ENCODE measurements at places on chromosomes 4 and X.

DNA sequence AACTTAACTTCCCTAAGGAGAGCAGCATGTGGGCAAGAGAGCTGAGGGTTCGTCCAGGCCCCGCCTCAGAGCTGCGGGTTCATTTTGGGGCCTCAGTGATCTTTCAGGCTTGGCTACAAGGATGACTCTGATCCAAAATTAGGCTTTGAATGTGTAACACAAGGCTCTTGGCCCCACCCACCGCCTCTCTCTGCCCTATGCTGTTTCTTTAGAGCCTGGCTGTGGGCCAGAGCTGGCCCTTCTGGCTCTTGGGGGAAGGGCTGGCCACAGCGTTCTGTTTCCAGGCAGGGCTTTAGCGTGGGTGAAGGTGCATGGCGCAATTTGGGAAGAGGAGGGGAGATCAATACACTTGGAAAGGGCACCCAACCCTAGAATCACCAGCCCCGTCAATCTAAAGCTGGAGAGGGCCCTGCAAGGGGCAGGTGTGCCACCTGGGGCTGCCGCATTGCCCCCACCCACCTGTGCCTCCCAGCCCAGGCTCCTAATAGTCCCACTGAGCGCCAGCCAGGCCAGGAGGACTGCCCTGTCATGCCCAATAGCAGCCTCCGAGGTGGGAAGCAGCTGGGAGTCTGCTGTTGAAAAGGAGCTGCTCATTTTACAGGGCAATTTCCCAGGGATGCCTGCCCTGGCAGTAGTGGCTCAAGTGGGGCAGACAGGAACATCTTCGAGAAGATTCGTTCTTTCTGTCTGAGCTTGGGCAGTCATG, 84.5 kb upstream of the MAML3 start:
- DNase-seq = no peak

DNA sequence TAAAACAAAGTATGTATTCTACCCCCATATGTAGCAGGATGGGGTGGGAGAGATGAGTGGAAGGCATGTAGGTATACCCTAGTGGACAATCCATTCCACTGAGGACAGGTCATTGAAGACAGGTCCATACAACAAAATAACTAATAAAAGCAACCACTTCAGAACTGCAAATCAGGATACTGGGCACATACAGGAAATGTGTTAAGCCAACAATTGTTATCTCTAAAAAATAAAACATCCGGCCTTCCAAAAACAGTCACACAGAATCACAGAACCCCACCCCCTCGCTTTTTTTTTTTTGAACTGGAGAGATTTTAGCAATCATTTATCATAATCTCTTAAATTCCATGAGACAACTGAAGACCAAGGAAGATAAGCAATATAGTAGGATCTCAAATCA, 112.9 kb downstream of the FRYL start:
- no peak for DNase-seq

GRCh38 chr4:84336964-84337705, 162.0 kb downstream of the NKX6-1 start:
- no peak for DNase-seq

DNA sequence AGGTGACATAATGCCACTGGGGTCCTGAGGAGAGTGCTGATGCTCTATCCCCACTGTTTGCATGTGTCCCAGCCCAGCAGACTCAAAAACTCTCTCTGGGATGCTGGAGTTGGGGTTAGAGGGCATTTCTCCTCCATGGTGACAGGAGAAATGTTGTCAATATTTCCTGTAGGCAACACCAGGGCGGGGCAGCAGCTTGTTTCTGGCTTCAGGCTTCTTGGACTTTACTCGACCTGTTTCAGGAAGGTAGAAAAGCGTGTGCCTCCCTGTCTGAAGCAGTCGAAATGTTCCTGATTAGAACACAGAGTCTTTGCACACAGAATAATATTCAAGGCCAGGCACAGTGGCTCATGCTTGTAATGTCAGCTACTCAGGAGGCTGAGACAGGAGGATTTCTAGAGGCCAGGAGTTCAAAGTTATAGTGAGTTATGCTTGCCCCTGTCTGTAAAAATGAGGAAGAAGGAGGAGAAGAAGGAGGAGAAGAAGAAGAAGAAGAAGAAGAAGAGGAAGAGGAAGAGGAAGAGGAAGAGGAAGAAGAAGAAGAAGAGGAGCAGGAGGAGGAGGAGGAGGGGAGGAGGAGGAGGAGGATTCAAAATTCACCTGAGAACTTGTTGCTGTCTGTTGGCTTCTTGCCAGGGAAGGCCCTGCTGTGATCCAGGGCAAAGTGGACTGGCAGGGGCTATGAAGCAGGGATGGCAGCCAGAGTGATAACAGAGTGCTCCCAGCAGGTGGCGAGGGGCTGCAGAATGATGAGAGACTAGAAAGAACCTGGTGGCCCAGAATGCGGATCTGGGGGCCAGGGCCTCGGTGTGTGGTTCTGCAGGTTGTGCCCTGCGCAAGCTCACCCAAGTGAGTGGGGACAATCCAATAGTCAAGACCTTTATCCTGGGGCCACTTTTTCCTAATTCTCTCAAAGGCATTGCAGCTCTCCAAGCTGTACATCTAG, 82.9 kb downstream of the RTL5 start:
- DNase-seq = no peak

DNA sequence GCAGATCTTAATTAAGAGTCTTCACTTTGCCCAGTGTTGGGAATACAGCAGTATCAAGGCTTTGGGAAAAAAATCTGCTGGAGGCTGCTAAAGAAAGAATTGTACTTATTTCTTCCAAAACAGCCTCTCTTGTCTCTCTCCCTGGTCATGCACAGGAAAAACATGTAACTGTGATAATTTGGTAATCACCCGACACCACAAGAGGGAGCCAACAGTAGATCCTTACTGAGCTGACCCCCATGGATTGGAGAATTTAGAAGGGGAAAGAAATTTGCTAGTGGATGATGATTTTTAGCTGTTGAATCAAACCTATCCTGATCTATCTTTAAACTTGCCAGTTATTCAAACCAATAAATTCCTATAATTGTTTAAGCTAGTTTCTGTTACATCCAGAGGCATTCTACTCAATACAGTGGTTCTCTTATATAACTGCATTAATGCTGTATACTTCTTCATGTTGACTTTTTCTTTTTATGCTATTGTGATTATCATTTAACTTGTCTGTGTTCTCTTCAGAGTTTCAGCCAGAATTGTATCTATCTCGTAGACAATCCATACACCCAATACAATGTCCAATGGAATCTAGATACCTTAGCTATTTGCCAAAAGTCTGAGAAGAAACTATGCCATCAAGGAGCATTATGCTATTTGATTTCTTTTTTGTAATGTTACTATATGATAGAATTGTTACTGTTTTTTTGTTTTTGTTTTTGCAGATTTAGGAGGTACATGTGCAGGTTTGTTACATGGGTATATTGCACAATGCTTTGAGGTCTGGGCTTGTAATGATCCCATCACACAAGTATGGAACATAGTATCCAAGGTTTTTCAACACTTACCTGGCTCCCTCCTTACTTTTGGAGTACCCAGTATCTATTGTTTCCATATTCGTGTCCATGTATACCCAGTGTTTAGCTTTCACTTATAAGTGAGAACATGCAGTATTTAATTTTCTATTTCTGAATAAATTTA, 31.3 kb upstream of the ARHGEF38 start:
- DNase-seq = no peak

- no peak for DNase-seq
These were observed 128.3 kb upstream of the MED14 start for GRCh38 chrX:40863671-40864070.

DNA sequence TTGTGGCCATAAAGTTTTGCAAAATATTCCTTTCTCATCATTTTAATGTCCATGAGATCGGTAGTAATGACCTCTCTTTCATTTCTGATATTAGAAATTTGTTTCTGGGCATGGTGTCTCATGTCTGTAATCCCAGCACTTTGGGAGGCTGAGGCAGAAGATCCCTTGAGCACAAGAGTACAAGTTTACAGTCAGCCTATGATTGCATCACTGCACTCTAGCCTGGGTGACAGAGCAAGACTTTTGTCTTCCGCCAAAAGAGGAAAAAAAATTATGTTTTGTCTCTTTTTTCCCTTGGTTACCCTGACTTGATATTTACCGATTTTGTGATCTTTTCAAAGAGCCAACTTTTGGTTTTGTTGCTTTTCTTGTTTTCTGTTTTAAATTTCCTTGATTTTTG, 10.8 kb upstream of the NKAP start:
- DNase-seq = no peak

DNA sequence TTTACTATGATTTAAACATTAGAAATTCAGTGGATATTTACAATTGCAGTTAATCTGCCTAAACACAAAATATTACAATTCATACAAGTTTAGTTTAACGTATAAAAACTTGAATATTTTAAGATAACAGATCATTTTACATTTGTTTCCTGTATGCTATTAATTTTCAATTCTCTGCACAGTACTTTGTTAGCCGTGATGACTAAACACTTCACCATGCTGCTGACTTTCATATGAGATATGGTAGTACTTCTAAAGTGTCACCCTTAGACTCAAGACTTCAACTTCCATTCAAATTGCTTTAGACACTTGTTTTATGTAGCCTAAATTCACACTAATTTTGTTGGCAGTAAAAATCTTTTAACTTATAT, 1646.4 kb upstream of the ADGRL3 start:
- no peak for DNase-seq

- no peak for DNase-seq
These were observed 195.3 kb downstream of the MAML3 start for GRCh38 chr4:139958739-139959098.

DNA sequence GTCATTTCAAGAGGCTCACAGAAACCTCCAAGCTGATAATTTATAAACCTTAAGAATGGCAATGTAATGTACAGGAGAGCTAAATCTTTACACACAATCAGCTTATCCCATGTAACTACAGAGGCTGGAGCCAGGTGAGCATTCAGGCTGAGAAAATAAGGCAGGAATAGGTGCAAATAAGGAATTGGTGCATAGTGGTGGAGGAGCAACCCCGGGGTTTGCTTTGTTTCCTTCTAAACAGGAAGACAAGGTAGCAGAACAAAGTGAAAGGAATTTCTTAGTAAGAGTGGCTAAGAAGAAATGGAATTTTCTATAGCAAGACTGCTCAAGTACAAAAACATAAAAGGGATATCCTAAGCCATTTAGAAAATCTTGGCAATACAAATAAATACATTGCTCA, 82.4 kb downstream of the NR3C2 start:
- no peak for DNase-seq

GRCh38 chrX:46649421-46650260, 76.1 kb downstream of the CHST7 start:
- DNase-seq = no peak

GRCh38 chr4:73815145-73815544, 21.3 kb upstream of the CXCL6 start:
- DNase-seq = no peak

- no peak for DNase-seq
These were observed 115.5 kb upstream of the MYOZ2 start for GRCh38 chr4:119020158-119020557.

DNA sequence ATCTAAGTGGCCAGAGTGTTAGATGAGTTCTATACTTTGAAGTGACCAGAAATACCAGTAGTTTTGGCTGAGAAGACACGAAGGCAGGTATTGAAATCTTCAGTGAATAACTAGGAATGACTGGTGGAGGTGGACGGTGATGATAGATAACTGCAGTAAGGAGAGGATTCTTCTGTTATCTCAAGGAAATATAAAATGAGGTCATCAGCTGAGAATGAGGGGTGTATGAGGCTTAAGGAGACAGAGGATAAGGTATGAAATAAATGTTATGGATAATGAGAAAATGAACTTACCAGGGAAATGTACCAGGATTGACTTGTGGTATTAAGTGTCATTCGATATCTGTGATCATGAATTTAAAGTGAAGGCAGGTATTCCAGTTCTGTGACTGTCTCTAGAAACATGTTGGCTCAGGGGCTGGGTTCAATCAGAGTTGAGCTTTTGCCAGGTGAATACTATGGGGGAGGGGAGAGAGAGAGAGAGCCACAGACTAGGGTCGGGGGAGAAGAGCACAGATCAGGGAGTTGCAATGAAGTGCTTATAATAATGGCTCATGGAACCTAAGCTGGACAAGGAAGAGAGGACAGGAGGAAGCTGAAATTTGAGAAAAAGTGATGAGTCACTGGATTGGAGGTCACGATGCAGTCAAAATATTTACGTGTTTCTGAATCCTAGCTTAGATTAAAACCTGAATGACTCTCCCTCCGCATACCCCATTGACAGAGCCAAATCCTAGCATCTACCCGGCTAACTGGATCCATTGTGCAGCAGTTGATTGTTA, 37.5 kb upstream of the BRS3 start:
- DNase-seq = no peak

DNA sequence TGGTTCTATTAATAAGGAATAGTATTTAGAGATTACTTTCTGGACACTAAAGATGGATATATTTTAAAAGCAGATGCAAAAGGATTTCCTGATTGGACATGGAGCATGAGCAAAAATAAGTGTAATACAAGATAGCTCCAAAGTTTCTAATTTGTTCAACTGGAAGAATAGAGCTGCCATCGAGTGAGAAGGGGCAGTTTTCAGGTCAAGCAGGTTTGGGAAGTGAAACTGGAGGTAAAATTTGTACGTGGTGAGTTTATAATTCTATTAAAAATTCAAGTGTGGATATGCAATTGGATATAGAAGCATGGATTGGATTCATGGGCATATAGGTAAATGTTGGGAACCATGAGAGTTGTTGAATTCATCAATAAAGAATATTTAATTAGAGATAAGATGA, 31.8 kb downstream of the PRDM8 start:
- DNase-seq = no peak

DNA sequence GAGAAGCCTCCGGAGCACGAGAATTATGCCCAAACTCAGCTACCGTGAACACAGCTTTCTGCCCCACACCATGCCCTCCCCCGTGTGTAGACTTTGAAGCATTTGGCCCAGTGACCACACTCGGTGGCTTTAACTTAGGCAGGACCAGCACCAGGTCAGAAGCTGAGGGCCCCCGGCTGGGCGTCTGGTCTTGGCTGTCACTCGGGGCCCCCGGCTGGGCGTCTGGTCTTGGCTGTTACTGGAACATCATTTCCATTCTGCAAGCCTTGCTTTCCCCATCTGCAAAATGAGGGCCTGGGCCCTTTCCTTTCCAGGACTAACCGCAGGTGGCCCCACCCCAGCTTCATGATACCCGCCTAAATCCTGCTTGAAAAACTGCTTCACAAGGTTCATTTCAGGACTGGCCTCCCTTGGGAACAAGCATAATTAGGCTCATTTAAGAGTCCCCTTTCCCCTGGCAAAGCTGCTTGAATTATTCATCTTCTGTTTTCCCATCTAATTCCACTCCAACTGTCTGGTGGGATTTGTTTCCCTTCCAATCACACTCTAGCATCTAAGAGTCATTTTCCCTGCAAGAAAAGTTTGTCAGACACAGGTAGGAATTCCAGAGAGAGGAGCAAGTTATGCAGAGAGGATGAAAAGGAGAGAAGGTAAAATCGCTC, 82.5 kb downstream of the WFS1 start:
- no peak for DNase-seq

GRCh38 chr4:82891707-82892466, 934 bp upstream of the SEC31A start:
- no peak for DNase-seq

DNA sequence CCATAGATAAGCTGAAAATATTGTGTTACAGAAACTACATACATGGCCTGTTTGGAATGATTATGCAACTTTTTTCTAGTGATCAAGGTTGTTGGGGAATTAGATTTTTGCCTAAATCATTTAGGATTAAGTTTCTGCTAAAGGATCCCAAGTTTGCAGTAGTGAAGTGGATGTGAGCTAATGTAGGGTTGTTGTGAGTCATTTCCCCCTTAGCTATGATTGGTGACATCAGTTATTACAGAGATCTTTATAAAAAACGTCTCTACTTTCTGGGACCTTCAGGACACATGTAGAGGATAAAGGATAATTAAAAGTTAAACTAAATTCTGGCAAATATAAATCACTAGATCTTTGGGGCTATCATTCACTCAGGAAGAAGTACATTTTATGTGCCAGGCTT, 133.3 kb downstream of the GATB start:
- no peak for DNase-seq

GRCh38 chrX:46626566-46626965, 53.0 kb downstream of the CHST7 start:
- DNase-seq = no peak

All from CD4-positive, alpha-beta T cell (primary cell).